ENCODE measurements at places on chromosomes 4 and X.

DNA sequence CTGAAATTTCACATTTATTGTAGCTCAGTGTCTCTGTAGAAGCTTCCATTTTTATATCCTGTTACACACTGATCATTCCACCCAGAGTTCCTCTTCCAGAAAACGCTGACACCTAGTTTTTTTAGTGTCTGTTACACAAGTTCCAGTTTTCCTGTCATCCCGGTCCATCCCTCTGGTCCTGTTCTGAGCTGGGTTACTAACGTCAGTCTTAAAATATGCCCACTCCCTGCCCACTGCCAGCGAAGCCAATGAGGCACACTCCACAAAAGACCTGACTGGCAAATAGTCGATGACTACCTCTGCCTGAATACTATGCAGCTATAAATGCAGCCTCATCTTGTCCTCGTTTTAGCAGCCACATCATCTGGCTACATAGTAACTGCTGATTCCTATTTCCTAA, 30.9 kb upstream of the DDX3X start:
- no peak for DNase-seq

DNA sequence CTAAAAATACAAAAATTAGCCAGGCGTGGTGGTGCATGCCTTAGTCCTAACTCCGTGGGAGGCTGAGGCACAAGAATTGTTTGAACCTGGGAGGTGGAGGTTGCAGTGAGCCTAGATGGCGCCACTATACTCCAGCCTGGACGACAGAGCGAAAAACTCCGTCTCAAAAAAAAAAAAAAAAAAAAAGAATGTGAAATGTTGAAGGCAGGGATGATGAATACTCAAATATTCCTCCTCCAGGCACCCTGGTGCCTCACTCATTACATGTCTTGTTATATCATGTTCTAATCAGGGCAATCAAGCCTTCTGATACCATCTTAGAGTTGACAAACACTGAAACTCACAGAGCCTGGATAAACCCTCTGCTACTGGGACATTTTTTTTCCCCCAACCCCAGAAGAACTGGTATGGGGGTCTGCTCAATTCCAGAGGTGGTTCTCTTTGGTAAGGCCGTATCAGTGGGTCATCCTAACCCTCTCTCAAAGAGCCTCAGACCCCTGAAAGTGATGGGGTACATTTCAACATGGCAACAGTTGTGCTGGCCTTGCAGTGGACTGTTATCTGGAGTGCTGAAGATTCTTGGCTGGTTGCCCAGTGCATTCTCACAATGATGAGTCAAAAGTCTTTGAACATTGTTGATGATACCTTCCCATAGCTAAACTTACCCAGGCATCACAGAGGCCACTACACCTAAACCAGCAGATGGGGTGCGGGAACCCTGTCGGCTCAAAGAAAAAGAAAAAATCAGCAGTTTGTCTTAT, 2.4 kb upstream of the SH3KBP1 start:
- peak; percentile 40 for DNase-seq

DNA sequence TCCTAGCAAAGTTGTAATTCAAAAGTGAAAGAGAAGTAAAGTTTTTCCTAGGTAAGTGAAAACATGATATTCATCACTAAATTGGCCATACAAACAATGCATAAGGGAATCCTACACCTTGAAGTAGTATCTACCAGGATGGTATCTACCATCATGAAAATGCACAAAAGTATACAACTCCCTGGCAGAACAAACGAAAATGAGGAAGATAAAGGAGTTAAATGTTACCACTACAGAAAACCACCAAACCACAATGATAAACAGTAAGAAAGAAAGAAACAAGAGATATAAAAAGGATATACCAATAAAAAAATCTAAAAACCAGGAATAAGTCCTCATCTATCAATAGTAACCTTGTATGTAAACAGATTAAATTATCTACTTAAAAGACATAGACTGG, 26.9 kb downstream of the GK2 start:
- DNase-seq = no peak

GRCh38 chrX:6024204-6024603, 204.5 kb downstream of the NLGN4X start:
- DNase-seq = no peak

- DNase-seq = peak; percentile 18
Observed at GRCh38 chrX:1657367-1658070, 42.7 kb downstream of the ASMT start.

- DNase-seq = no peak
Observed at GRCh38 chr4:86286726-86287125, 73.1 kb downstream of the MAPK10 start.

- no peak for DNase-seq
Observed at GRCh38 chr4:19924761-19925160, 326.9 kb upstream of the SLIT2 start.

GRCh38 chrX:152343306-152343705, 107.8 kb downstream of the GABRA3 start:
- DNase-seq = no peak

- DNase-seq = no peak
Observed at GRCh38 chrX:113929004-113929403, 654.9 kb upstream of the HTR2C start.

DNA sequence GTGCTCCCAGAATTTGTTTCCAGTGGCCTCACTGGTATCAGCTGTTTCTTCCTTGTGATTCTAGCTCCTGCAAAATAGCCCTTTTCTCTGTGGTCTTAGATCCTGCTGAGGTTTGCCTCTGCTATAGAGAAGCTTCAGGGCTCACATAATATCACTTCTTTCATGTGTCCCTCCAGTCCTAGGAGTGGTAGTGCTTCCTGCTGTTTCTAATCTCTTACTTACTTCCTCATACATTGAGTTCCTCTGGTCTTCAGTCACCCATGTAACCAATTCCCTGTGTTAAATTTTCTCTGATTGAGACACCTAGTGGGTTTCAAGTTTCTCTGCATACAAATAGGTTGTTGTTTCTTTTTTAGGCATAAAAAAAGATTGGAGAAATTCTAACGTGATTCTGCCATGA, 1567.9 kb downstream of the ARAP2 start:
- no peak for DNase-seq

GRCh38 chr4:145938618-145939440, at the start of gene ZNF827:
Gene ZNF827, minus strand, starts transcription at chr4:145938823. Its CDS starts 416 bp downstream, at chr4:145938407.
- DNase-seq = peak; percentile 29

DNA sequence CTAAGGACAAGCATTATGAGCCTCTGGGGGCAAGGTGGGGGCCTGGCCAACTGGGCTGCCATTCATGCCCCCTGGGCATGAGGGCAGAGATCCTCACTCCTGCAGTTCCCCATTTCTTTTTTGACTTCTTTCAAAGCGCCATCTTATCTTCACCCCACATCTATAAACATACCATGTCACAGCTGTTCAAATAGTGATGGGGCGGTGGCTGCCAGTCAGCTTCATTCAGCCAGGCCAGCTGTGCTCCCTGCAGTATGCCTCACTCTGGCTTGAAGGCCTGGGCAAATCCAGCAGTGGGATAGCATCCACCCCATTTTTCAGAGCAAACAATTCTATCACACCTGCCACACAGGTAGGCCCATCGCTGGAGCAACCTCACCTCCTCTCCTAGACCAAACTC, 85.5 kb downstream of the NHSL2 start:
- no peak for DNase-seq

DNA sequence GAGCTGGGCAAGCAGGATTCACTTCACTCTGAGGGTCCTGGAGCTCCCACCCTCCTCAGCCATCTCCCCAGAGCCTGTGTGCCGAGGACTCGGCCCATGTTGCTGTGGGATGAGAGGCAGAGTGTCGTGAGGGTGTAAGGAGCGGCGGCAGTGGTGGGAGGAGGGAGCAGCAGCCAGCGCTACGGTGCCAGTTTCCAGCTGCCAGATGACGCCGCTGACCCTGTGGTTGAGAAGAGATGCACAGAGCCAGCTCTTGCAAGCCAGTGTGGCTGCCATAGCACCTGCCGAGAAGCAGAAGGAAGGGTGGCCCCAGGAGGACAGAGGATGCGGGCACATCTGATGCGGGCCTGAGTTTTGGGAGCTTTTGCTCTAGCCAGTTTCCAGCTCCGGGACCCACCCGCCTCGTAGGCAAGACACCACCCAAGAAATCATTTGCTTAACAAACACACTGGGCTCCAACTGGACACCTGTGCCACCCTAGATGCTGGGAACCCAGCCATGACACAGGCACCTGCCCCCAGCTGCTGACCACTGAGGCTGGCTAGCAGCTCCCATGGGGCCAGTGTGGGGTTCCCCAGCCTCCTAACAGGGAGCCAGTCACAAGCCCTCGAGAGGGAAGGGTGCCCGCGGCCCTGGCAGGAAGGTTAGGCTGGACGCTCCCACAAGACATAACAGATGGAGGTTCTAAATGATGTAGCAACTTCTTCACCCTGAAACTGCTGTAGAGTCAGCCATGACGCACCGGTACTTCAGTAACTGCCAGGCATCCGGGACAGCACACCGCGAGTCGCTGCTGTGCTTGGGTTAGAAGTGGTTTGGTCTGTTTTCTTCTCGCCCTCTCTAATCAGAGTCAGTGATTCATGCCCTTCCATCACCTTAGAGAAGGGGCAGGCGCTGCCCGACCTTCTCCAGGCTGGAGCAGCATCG, 8.9 kb downstream of the MSANTD1 start:
- no peak for DNase-seq

GRCh38 chr4:24091639-24092233, 201.9 kb upstream of the PPARGC1A start:
- no peak for DNase-seq

- no peak for DNase-seq
Observed at GRCh38 chr4:134773497-134774000, 572.0 kb upstream of the PABPC4L start.

GRCh38 chr4:17058536-17058915, 160.1 kb upstream of the LDB2 start:
- no peak for DNase-seq

- DNase-seq = no peak
Observed at GRCh38 chrX:69906447-69906846, 143.3 kb downstream of the AWAT2 start.

GRCh38 chrX:95974096-95974470, 710.6 kb upstream of the DIAPH2 start:
- DNase-seq = no peak

GRCh38 chrX:51332188-51332942, at the start of gene NUDT10:
Gene NUDT10, plus strand, starts transcription at chrX:51332822. Its CDS starts 144 bp downstream, at chrX:51332966.
- DNase-seq = peak; percentile 9
